ENCODE measurements at places on chromosomes 2 and 18. TPM values are rescaled to one million over a fixed set of nuclear protein-coding genes. Genes with fewer than 3 reads are reported as not detected.

The IL1F10 gene
- not detected for total RNA-seq

The NFU1 gene
- 56.7 TPM for total RNA-seq

The LIMS3 gene
- 0.82 TPM for total RNA-seq

The GAREM1 gene
- 35.9 TPM for total RNA-seq

- DNase-seq: no peak
Measured at GRCh38 chr2:241592126-241592845, 33.7 kb downstream of the BOK start.

DNA sequence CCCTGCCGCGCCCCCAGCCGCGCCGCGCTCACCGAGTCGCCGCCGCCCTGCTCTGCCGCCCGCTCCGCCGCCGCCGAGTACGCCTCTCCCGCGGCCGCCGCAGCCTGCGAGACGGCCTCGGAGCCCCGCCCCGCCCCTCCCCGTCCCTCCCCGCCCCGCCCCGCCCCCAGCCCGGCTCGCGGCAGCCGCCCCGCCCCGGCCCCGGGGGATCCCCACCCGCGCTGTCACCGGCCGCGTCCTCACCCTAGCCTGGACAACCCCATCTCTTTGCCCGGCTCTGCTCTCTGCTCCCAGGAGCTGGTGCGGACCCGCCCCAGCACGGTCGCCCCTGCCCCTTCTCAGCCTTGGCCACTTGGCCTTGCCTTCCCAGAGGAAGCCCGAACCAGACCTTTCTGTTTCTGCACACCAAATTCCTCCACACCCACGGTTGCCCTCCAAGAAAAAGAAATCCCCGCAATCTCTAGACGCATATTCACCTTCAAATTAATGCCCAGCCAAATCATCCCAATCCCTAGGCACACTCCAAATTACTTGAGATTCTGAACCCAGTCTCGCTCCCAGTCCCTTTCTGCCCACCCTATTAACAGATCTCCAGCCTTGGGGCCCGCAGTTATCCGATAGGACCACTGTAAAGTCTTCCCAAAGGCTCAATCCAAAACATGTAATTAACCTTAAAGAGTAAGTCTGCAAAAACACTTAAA is at the start of gene CYRIA:
CYRIA (minus strand) TSS at position 87 of the 701 bp plus-strand sequence. CDS start 77,715 bp downstream, outside the sequence.
- peak; percentile 64 for DNase-seq

- no peak for DNase-seq
Measured at GRCh38 chr2:172753610-172754009, 18.0 kb downstream of the RAPGEF4 start.

All from frontal cortex (tissue), 4 donors.